ENCODE measurements at places on chromosomes 2 and 18.

DNA sequence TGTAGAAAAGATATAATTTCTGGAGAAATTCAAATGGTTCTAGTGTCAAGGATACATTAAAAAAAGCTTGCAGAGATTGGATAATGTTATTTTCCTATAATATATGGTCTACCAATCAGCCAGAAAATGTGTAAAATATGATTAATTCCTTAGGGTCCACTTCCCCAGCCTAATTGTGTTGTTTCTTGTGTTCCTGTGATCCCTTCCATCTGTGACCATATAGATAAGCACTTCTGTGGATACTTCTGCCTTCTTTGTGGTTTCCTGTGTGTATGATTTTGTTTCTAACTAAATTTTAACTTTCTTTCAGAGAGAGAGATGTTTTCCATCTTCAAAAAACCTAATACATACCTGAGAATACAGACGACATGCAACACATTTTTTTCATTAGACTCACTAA is 367.1 kb upstream of the PIK3C3 start:
- no peak for DNase-seq

DNA sequence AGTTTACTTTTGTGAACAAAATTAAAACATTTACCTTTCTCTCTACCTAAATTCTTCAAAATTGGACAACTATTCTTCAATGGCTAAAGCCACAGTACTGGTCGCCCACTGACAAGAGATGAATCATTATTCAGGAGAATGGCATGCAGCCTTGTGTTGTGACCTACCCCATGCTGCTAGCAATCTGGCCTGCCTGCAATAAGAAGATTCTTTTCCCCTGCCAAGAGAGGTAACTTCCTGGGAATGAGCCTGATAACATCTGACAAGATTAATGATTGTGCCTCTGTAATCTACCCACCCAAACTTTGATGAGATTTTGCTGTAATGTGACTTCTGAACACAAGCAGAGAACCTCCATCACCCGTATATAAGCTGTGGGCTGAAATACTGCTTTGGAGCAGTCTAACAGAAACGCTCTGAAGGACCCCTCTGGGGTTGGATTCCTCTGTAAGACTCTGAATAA is 47.0 kb upstream of the ST3GAL5 start:
- DNase-seq: no peak

- no peak for DNase-seq
These were observed 2.1 kb downstream of the GATA6 start for GRCh38 chr18:22171258-22172119.

GRCh38 chr2:158963071-158963470 is 5.4 kb upstream of the TANC1 start:
- no peak for DNase-seq

DNA sequence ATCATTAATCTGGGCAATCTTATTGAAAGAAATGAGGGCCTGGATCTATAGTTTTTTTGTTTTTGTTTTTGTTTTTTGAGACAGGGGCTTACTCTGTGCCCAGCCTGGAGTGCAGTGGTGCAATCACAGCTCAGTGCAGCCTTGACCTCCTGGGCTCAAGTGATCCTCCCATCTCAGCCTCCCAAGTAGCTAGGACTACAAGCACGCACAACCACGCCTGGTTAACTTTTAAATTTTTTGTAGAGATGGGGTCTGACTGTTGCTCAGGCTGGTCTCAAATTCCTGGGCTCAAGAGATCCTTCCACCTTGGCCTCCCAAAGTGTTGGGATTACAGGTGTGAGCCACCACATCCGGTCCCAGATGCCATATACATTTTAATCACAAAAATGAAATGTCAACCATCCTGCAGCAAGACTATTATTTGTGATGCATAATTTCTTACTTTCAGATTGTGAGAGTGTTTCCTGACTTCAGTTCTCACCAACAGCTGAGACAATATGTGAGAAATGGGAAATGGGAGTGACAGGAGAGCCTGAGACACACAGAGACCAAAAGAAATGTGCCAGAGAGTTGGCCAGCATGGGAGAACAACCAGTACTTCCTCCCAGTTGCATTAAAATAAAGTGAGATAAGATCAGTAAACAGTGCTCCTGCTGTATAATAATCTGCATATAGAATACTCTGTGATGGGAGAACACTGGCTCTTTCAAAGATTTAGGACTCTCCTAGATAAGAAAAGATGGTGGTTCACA is 87.6 kb downstream of the METTL8 start:
- DNase-seq: no peak

DNA sequence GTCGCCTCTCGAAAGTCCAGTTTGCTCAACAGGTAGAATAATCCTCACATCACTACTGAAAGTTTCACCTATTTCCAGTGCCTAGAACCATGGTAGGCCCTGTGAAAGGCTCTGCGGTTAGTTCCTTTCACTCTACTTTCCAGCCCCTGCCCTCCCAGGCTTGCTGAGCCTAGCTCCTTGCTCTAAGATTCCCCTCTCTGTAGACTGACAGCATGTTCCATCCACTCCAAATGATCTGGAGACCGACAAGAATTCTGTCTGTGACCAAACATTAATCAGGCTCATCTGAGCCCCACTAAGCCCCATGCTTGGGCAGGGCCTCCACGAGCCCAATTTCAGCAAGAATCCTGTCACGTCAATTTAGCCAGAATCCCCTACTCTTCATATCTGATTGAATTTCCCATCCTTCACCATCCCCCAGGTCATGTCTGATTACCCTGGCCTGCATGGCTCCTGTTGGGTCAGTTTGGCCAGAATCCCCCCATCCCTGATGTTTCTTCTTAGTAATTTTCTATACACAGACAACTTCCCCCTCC is 307.0 kb downstream of the ALK start:
- no peak for DNase-seq

GRCh38 chr2:128489526-128490273 is 171.0 kb upstream of the HS6ST1 start:
- no peak for DNase-seq

Data from NCI-H1417 (cell line).